A549 treated with RU486 at 1 μM for 4 hours (cell line): ENCODE measurements at places on chromosomes 1 and 21. TPM values are rescaled to one million over a fixed set of nuclear protein-coding genes. Genes with fewer than 3 reads are reported as not detected.

OR2M5 gene
- total RNA-seq: not detected in 5 replicates

OLFM3 gene
- total RNA-seq: not detected in 5 replicates

CHRM3 gene
- total RNA-seq: 0.06 to 0.08 TPM (median 0.06 TPM) in 3 of 5 replicates, not detected in the others

GREM2 gene
- total RNA-seq: 0.17 to 0.35 TPM (median 0.23 TPM) in 5 replicates
